Ascending aorta (tissue), 2 donors: ENCODE measurements at places on chromosomes 5 and 9. TPM values are rescaled to one million over a fixed set of nuclear protein-coding genes. Genes with fewer than 3 reads are reported as not detected.

The DCP2 gene
- total RNA-seq: 24.6 TPM

The PKD2L2 gene
- total RNA-seq: not detected

GRCh38 chr5:75262271-75262670 is 25.6 kb upstream of the ANKRD31 start:
- no peak for DNase-seq

- DNase-seq: no peak
These were observed 64.7 kb downstream of the BRINP1 start for GRCh38 chr9:119304555-119304954.

GRCh38 chr5:8493176-8493575 is 624.2 kb downstream of the MTRR start:
- DNase-seq: no peak

- no peak for DNase-seq
These were observed 43.2 kb upstream of the IER5L start for GRCh38 chr9:129221233-129221632.

GRCh38 chr9:14323985-14324650 is 10.2 kb upstream of the NFIB start:
- no peak for DNase-seq

GRCh38 chr5:151213803-151214613 is 9.9 kb downstream of the CCDC69 start:
- DNase-seq: peak; percentile 85

- DNase-seq: no peak
These were observed 312.1 kb downstream of the TMEM232 start for GRCh38 chr5:110414360-110414759.

- no peak for DNase-seq
These were observed 162.0 kb upstream of the TRPC7 start for GRCh38 chr5:136527311-136527710.

The ZBED3 gene
- total RNA-seq: 0.64 TPM

The SPINK1 gene
- total RNA-seq: not detected

The CTNNAL1 gene
- total RNA-seq: 16.4 TPM

- peak; percentile 45 for DNase-seq
These were observed 170.5 kb upstream of the SMIM23 start for GRCh38 chr5:171614971-171615653.
